ENCODE measurements at places on chromosomes 12 and 14.

DNA sequence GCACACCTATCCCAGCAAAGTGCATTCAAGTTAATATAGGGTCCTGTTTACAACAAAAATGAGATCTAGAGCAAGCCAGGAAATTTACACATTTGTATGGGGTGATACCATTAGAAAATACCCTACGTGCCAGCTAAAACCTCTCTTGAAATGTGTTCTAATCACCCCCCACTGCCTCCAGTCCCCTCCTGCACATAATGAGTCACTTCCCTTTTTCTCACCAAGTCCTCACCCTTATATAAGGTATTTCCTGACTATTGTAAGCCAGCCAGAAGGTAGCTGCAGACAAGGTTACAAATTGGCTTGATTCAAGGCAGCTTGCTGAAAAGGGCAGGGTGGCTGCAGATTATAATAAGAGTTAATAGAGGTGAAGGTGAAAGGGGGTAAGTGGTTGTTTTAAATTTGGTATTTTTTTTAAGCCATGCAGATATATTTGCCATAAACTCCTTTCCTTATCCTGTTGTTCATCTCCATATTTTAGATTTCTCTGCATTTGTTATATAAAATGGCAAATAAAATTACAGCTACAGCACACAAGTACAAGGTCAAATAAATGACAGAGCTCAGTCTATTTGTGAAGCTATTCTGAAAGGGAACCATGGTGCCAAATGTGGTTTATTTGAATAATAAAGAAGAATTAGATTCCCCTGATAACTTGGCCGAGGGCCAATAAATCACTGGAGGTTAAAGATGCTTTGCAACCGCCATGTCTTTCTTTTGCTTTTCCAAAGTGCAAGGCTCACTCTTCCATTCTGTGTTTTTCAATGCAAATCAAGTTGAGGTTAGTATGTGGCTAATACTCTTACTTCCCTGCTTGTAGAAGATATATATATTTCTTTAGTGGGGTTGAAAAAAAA is 385.9 kb downstream of the EGLN3 start:
- no peak for DNase-seq

- no peak for DNase-seq
Measured at GRCh38 chr14:58832095-58832521, 194.3 kb downstream of the DACT1 start.

GRCh38 chr12:7624478-7624877 is 41.2 kb downstream of the APOBEC1 start:
- no peak for DNase-seq

DNA sequence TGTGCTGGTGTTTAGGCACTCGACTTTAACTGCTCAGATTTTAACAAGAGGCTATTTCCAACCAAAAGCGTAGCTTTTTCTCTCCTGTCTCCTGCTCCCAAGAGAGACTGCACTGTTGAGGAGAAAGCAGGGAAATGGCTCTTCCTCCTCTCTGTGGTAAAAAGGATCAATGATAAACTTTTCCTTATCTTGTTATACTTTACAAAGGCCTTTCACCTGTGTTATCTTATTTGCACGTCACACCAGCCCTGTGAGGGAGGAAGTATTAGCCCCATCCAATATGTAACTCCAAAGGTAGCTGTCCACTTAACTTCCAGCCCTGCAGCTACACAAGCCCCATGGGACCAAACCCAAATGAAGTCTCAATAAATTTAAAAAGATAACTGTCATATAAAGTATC is 32.9 kb upstream of the ZFP36L1 start:
- no peak for DNase-seq

DNA sequence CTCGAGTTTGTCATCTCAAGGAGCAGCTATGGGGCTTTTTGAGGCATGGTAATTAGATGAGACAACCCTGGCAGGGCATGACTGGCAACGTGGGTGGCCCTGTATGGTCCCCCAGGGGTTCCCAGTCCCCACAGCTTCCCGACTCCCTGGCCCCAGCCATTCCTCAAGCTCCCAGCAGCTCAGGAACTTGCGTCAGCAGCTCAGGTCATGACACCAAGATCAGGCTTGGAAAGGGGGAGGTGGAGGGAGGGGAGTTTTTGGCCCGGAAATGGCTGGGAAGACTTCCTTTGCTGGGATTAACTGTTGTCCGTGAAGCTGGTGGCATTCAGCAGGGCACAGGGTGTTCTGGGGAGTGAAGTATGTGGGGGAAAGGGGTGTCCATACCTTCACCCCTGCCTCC is 10.4 kb upstream of the NRIP2 start:
- DNase-seq = no peak

GRCh38 chr12:104143002-104143401 is 5.0 kb upstream of the NFYB start:
- DNase-seq = no peak

- DNase-seq = no peak
Measured at GRCh38 chr12:92719674-92720073, 16.9 kb downstream of the PLEKHG7 start.

GRCh38 chr12:2693244-2693860 is 101.4 kb upstream of the FKBP4 start:
- no peak for DNase-seq

DNA sequence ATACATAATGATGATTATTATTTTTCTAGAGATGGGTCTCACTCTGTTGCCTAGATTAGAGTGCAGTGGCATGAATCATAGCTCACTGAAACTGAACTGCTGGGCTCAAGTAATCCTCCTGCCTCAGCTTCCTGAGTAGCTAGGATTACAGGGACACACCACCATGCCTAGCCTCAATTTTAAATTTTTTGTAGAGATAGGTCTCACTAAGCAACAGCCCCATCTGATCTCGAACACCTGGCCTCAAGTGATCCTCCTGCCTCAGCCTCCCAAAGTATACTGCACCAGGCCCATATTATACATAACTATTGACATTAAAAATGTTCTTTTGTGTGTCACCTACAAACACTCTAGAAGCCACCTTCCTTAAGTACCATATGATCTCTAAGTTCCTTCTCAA is 3.4 kb downstream of the TXNRD1 start:
- DNase-seq = no peak

DNA sequence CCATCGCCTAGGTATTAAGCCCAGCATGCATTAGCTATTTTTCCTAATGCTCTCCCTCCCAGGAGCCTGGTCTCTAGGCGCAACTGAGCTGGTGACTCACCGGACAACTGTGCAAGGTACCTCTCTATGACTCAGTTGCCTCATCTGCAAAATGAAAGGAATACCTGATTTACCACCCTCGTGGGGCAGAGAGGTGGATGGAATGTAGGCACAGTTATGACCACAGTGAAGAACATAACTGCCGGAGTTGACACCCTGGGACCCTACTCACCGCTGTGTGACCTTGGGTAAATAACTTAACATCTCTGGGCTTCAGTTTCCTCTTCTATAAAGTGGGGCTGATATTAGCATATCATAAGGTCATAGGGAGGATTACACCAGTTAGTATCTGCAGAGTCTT is 22.6 kb downstream of the BCL11B start:
- no peak for DNase-seq

DNA sequence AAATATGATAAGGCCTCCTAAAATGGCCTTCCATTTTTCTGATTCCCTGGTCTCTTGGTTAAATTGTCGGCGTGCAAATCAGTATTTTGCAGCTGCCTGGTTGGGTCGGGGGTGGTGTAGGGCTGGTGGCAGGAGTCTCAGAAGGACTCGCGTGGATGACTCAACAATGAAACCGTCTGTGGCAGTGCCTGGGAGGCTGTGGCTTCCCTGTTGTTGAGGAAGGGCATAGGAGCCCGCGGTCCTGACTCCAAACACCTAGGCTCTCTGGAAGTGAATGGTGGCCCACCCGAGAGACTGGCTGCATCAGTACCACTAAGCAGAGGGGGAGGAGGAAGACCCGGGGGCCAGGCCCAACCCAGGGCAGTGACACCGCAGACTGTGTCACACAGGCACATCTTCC is 207.9 kb downstream of the TTC7B start:
- DNase-seq = no peak

DNA sequence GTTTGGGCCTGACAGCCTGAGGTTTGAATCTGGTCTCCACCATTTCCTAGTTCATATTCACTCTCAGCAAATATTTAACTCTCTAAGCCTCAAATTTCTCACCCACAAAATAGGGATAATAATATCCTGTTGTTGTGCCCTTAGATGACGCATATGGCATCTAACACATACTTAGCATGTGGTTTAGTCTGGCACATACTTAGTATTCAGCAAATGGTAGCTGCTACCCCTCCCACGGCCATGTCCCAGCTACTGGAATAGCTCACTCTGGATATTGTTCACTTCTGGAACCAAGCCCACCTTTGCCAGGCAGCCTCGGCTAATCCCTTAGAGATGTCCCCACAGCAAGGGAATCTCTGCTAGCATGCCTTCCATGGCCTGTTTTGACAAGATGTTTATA is 53.3 kb downstream of the BICD1 start:
- DNase-seq = no peak

DNA sequence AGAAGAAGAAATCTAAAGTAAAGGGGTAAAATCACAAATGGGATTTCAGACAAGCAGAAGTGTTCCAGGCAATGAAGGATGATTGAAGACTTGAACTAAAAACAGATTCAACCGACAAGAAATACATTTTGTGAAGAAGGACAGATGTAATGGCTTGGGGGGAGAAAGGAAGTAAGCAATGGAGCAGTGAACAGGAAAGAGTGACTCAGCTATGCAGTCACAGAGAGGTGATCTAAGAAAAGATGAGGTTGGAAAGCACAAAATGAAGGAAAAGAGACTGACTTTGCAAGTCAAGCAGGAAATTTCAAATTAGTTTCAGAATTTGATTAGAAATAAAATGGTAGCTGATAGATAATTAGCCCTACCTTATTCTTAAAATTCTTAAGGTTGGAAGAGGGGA is 66.5 kb downstream of the PUS7L start:
- no peak for DNase-seq

DNA sequence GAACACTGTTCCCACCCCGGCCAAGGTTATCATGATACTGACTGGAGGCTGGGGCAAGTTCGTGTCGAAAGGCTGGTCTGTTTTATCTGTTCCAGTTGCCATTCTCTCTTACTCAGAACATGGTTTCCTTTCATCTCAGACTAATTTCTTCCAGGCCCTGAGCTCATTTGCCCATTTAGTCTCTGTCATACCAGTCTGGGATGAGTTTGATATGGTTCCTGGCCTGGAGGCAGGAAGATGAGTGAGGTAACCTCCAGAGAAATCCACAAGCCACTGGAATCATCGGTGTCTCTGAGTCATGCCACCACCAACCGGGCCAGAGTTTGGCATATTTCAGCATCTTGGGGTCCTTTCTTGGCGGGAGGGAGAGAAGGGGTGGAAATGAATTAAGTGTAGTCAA is 114.7 kb downstream of the NTF3 start:
- DNase-seq = no peak

GRCh38 chr14:42664190-42664589 is 1057.5 kb downstream of the LRFN5 start:
- no peak for DNase-seq

- peak; percentile 70 for DNase-seq
Measured at GRCh38 chr12:42588524-42589464, 752 bp downstream of the PRICKLE1 start.

All from mesothelial cell of epicardium (in vitro differentiated cells).